Glutamatergic neuron (in vitro differentiated cells): ENCODE measurements at places on chromosomes 5 and 9.
A peak's percentile ranks its signal among the peaks of the same experiment; 100 is the strongest.

DNA sequence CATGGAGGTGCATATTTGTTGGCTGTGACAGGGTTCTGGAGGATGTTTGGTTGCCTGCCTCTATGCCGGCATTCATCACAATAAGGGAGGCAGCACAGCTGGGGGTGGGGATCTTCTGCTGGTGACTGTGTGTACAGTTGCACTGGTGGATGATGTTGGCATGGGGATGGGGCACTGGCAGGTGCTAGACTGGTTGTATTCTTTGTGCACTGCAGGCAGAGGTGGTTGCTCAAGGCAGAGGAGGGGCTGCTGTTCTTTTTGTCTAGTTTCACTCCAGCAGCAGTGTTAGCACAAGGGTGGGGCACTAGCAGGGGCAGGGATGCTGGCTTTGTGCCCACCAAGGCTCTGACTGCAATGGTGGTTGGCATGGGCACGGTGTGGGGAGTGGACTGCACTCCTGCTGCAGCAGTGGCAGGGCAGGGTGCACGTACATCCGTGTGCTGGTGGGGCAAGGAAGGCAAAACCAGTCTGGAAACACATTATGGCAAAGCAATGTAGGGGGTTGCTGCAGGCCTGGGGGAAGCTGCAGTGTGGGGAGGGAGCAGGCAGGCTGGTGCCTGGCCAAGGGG is 69.3 kb downstream of the ISOC1 start:
- DNase-seq: no peak

GRCh38 chr5:91092859-91093783 is 290.0 kb downstream of the ARRDC3 start:
- DNase-seq: no peak

DNA sequence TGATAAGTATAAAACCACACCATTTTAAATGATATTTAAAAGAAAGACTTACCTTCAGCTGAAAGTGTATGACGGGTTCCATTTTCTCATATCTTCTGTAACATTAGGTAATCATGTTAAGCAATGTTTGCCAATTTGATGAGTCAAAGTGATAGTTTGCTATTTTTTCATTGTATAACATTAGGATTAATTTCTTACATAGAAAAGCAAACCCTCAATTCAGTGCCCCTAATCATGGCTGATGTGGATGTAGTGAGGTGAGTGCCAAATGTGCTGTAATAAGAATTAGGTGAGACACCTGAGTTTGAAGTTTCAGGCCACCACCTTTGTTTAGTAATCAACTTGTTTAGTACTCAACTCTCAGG is 68.0 kb downstream of the UNC13B start:
- no peak for DNase-seq

- no peak for DNase-seq
Observed at GRCh38 chr9:130668659-130669058, 4.3 kb downstream of the PRDM12 start.

- DNase-seq: no peak
Observed at GRCh38 chr5:164688437-164688836, 1183.0 kb downstream of the MAT2B start.

DNA sequence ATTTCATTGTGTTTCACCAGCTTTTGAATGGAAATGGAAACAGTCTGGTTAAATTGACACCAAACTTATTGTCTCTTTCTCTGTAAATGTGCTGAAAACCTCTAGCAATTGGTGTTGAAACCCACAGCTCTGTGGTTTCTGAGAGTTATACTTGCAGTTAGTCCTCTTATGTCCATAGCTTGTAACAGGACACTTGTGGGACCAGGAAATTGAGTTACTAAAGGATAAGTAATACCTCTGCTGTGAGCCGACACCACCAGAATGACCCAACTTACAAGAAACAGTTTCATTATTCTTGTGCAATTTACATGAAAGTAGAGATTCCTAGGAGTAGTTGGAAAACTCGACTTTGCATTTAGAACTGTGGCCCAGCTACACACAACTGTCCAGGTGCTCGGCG is 191.5 kb downstream of the CFAP90 start:
- DNase-seq: no peak

- DNase-seq: no peak
Observed at GRCh38 chr9:125272697-125273096, 11.1 kb downstream of the GAPVD1 start.

- peak; percentile 51 for DNase-seq
Observed at GRCh38 chr9:21559402-21560280, 77.5 kb upstream of the IFNE start.

DNA sequence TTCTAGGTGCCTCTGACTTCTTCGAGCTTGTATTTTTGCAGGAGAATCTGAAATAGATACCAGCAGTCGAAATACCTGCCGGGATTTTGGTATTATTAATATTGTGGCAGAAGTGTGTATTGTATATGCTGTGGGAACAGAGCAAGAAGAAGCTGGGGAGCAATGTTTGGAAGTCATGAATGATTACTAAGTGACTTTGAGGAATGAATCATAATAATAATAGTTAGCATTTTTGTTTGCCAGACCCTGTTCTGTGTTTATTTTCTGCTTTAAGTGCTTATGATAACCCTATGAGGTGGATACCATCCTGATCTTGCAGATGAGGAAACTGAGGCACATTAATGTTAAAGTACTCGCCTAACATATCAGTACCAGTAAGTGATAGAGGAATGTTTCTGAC is 32.4 kb downstream of the RAB24 start:
- DNase-seq: no peak

- no peak for DNase-seq
Observed at GRCh38 chr5:133661389-133661788, 49.0 kb upstream of the FSTL4 start.

- no peak for DNase-seq
Observed at GRCh38 chr9:109391176-109391575, 70.3 kb upstream of the EPB41L4B start.

DNA sequence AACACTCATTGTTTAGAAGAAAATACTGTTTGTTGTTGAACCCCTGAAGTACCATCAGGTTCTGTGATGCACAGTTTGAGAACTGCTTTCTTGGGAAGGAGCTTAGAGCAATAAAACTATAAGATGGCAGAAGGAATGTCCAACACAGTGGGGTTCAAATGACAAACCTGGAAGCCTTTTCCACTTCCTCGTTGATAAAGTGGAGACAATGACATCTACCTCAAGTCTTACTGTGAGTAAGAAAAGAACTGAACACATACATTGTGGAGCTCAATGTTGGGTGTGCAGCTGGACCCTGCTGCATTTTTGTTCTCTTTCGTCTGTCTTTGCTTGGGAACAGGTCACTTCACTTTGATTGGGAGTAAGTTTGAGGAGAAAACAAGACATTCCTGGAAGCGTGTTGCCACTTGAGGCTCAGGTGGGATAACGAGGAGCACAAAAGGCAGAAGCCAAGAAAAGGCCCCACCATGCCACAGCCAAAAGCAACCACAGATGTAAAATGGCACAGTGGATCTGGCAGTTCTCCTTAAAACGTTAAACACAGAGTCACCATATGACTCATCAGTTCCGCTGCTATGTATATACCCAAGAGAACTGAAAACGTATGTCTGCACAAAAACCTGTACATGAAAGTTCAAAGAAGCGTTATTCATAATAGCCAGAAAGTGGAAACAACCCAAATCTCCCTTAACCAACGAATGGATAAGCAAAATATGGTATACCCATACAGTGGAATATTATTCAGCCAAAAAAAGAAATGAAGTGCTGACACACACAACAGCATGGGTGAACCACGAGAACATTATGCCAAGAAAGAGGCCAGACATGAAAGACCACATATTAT is 42.9 kb upstream of the SUB1 start:
- no peak for DNase-seq

GRCh38 chr9:3760031-3760430 is 234.2 kb upstream of the RFX3 start:
- no peak for DNase-seq

- DNase-seq: no peak
Observed at GRCh38 chr5:174589011-174589410, 135.4 kb upstream of the MSX2 start.

- DNase-seq: no peak
Observed at GRCh38 chr9:128903871-128904620, 16.7 kb upstream of the PHYHD1 start.

DNA sequence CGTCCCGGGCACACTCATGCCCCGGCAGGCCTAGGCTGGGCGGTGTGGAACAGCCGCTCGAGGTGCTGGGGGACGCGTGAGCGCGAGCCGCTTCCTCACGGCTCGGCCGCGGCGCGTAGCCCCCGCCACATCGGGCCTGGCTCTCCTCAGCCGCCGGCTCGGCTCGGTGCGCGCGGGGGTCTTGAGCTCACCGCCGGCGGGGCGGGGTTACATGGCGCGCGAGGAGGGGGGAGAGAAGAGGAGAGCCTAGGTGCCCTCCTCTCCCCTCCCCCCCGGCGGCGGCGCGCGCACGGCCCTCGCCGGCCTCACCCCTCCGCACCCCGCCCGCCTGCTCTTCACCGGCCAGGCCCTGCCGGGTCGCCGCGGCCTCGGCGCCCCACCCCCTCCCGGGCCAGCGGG is 7.7 kb downstream of the RANBP6 start:
- peak; percentile 94 for DNase-seq

DNA sequence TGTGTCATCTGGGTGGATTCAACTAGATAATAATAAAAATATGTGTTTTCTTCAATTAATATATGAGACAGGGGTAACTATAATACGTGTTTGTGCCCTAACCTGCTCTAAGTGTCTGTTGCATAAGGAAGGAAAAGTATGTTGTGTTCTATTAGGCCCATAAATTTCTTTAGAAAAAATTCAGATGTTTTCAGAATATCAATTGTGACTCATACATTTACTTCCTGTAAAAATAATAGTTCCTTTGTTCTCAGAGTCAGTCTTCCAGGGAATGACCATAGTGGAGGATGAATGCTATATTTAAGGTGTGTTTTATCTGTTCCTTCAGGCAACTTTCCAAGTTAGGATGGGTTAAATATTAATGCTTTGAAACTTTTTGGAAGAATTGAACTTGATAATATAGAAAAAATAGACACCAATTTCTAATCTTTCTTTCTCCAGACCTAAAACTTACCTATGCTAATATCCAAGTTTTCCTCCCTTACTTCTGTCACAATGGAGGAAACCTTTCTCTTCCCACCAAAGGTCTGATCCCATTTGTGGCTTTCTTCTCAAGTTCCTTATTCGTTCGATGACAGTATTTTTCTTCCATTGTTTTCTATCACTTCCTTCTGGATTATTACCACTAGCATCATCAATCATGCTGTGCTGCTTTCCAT is 49.9 kb downstream of the ISL1 start:
- no peak for DNase-seq

- no peak for DNase-seq
Observed at GRCh38 chr5:58327289-58327688, 132.6 kb downstream of the PLK2 start.

GRCh38 chr5:152259702-152260101 is 145.4 kb downstream of the NMUR2 start:
- DNase-seq: no peak

DNA sequence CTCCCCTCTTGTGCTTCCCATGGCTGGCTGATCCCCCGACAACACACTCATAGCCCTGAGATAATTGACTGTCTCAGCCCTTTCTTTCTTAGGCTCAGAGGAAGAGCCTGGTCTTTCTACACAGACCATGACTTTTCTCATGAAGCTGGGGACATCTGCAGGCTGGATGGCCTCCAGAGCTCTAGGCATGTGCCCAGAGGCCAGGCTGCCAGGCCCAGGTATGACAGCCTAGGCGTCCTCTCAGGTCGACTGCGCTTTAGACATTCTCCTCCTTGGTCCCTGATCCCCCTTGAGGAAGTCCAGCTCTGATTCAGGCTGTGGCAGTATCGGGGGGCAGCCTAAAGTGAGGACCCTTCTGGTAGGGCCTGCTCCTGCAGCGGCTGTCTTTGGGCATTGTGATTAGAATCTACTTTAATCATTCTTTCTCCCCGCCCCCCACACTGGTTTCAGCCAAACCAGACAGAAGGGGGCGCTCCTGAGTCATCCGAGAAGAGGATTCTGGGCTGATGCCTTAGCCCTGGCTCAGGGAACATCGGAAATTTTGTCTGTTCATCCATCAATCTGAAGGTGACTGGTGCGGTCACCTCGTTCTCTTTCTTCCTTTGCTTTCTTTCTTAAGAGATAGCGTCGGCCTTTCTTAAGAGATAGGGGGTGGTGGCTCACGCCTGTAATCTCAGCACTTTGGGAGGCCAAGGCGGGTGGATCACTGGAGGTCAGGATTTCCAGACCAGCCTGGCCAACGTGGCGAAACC is 66.5 kb upstream of the HSPA9 start:
- peak; percentile 94 for DNase-seq

DNA sequence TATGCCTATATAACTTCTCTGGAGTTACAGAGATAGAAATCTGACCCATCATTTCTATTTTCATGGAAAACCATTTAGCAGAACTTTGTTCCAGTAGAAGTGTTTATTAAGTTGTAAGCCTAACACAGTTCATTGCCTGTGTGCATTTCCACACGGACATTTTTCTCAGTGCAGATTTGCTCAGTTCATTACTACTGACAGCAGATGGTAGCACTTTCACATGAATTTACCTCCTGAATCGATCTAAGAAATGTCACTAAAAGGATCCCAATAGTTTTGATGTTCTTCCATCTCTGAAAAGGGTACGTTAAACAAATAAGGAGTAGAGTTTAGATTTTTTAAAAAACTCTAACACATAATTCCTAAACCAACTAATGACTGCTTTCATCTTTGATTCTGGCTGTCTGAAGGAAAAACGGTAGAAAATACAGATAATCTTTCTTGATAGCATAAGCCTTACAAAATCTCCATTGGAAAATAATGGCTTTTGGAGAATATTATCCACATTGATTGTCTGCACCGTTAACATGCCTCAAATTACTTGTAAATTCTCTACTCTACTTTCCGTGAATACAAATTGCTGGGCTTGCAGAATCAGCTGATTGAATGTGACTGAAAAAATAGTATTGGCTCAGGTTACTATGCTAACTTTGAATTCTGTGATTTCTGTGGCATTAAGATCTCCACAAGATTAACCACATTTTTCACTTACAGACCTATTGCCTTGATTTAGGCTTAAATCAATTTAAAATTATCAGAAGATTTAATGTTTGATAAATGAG is 33.1 kb downstream of the RPS23 start:
- DNase-seq: no peak
